ENCODE measurements at places on chromosomes 11 and 22.

GRCh38 chr11:32473282-32473909 lies 38.1 kb upstream of the WT1 start:
- DNase-seq: no peak

- no peak for DNase-seq
Measured at GRCh38 chr22:39528080-39528661, 4.4 kb downstream of the RPS19BP1 start.

GRCh38 chr22:37520776-37521191 lies 1.6 kb upstream of the CARD10 start:
- no peak for DNase-seq

GRCh38 chr11:14386895-14387480 lies 28.0 kb upstream of the RRAS2 start:
- DNase-seq: no peak

DNA sequence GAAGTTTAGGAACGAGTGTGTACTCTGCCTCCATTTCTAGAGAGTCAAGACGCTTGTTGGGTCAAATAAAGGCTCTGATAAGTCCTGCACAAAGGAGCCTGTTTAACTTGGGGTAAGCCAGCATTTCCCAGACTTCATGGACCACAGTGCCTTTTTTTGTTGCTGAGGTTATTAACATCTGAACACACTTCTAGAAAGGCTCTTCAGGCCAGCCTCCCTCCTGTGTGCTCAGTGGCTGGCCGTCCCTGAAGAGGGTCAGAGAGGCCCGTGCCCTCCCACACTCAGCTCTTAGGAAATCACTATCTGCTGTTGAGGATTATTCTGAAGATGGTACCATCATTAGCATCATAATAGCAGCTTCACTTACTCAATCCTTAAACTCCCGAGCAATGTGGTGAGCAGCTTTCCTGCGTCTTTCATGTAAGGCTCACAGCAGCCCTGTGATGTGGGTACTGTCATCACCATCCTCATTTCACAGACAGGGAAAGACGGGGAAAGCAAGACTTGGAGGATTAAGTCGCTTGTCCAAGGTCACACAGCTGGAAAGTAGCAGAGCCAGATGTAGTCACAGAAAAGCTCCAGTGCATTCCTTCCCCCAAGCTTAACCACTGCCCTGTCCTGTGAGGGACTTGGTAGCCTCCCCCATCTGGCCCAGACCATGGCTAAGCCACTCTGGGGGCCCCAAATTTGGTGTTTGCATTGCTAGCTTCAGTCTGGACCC lies 71.3 kb downstream of the TSPAN18 start:
- DNase-seq: no peak

DNA sequence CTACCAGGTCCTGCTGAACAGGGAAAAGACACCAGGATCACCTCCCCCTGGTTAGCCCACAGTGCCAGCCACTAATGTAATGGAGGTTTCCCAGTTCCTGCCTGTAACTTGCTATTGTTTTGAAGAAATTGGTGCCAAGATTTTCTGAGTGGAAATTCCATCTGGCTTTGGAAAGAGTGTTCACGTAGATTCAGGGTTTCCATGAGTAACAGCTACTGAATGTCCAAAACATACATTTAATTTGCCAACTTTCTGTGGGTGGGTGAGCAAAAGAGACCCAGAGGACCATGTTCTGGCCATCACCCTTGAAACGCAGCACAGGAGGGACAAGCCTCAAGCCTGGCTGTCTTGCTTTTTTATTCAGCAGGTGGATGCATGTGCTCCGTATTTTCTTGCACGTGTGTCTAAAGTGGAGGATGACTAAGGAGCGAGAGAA lies 8.8 kb upstream of the DKK3 start:
- DNase-seq: no peak

DNA sequence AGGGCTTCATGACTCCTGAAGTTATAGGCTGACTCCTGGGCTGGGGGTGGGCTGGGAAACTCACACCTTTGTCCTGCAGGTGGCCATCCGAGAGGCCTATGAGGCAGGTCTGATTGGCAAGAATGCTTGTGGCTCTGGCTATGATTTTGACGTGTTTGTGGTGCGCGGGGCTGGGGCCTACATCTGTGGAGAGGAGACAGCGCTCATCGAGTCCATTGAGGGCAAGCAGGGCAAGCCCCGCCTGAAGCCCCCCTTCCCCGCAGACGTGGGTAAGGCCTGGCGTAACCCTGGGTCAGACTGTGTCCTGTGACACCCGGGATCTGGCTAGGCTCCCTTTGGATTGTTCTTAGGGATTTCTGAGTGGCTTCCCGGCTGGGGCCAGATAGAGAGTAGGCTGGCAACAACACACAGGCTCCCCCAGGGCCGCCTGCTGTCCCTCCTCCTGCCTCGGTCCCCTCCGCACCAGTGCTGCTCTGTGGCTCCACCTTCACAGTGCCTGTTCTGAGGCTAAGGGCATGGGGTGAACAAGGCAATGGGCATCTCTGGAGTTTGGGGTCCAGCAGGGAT lies 3.6 kb downstream of the NDUFV1 start:
- DNase-seq: no peak

GRCh38 chr11:65852508-65853245 lies 5.3 kb downstream of the CFL1 start:
- no peak for DNase-seq

DNA sequence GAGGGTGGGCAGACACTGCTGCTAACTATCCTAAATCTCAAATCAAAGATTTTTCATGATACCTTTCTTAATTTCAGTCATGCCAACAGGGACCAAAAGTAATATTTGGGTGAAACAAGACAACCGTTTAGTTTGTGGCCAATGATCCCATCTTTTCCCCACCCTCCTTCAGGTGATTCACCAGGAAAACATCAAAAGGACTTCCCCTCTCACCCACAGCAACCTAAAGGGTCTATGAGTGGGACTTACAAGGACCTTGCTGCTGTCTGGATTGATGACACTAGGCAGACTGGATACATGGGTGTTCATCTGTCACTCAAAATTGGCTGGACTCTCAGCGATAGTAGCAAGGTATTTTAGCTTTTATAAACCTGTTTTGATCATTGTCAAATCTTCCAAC lies 62.0 kb upstream of the ZC3H12C start:
- DNase-seq: no peak

DNA sequence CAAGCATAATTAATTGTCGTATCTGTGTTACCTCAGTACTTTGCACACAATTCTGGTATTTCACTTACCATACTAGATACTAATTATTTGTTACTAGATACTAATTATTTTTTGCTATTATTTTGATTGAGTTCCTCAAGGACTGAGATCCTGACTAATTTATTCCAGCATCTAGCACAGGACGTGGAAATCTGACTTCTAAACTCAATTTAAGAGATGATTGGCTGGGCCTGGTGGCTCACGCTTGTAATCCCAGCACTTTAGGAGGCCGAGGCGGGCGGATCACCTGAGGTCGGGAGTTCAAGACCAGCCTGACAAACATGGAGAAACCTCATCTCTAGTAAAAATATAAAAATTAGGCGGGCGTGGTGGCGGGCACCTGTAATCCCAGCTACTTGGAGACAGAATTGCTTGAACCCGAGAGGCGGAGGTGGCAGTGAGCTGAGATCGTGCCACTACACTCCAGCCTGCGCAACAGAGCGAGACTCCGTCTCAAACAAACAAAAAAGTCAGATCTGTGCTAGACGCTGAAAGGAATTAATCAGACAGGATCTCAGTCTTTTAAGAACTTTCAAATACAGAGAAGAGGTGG lies 527 bp upstream of the MRPL48 start:
- no peak for DNase-seq

DNA sequence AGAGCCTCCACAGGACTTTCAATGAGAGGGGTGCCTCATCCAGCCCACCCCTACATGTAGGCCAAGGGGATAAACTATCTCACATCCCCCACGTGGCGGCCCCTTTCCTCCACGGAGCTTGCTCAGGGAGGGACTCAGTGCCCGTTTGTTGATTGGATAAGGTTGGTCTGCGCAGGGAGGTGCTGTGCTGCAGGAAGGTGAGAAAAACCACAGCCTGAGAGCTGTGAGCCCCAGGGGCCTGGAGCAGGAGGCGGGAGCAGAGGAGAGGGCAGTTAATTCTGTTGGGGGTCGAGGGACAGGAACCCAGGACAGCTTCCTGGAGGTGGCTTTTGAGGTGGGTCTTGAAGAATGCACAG lies 31.9 kb upstream of the ATXN10 start:
- no peak for DNase-seq

GRCh38 chr11:102256251-102256650 lies 61.0 kb upstream of the BIRC3 start:
- no peak for DNase-seq
